NCI-H345 (cell line): ENCODE measurements at places on chromosomes 3 and 15.

- DNase-seq: no peak
Observed at GRCh38 chr3:156617781-156618180, 56.6 kb upstream of the TIPARP start.

- no peak for DNase-seq
Observed at GRCh38 chr3:183924543-183924942, 39.9 kb upstream of the PARL start.

- DNase-seq: no peak
Observed at GRCh38 chr3:126367316-126367805, 10.2 kb upstream of the KLF15 start.

DNA sequence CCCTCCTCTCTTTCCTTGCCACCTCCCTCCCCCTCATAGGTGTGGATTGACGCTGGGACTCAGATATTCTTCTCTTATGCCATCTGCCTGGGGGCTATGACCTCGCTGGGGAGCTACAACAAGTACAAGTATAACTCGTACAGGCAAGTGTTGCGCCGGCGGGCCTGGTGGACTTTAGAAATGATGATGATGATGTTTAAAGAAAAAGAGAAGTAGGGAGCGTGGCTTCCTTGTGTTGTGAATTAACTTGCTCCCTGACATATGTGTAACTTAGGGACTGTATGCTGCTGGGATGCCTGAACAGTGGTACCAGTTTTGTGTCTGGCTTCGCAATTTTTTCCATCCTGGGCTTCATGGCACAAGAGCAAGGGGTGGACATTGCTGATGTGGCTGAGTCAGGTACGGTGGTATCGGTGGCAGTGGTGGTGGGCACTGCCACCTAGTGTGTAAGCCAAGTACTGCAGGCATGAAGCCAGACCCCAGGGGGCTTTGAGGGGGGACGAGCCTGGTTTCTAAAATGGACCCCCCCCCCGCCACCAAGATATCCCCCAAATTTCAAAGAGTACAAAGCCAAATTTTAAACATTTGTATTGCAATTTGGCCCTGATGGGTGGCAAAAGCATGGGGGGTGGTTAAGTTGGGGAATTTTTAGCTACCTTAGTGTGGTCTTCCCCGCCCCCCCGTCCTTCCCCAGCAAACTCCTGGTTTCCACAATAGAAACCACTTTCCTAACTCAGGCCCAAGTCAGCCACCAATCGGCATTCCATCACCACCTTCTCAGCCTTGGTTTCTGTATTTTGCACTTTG is 65.6 kb downstream of the SLC6A6 start:
- DNase-seq: peak; percentile 3

DNA sequence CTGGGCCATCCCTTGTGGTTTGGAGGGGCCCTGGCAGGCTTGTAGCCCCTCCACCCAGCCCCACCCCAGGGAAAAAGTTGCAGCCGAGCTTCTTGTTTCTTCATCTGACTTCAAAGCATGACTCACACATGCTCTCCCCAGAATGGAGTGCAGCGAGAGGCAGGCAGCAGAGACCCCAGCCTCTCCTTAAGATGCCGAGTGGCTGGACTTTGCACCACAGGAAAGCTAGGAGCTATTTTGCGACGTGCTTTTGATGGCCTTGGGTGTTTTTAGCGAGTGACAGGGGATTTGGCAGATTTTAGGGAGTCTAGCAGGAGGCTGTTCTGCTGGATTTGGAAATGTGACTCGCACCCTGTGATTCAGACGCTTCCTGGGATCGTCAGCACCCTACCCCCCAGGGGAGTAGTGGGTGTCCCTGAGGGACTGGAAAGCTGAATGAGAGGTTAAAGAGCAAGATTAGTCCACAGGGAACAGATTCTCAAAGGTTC is 14.2 kb downstream of the BAHD1 start:
- DNase-seq: no peak

DNA sequence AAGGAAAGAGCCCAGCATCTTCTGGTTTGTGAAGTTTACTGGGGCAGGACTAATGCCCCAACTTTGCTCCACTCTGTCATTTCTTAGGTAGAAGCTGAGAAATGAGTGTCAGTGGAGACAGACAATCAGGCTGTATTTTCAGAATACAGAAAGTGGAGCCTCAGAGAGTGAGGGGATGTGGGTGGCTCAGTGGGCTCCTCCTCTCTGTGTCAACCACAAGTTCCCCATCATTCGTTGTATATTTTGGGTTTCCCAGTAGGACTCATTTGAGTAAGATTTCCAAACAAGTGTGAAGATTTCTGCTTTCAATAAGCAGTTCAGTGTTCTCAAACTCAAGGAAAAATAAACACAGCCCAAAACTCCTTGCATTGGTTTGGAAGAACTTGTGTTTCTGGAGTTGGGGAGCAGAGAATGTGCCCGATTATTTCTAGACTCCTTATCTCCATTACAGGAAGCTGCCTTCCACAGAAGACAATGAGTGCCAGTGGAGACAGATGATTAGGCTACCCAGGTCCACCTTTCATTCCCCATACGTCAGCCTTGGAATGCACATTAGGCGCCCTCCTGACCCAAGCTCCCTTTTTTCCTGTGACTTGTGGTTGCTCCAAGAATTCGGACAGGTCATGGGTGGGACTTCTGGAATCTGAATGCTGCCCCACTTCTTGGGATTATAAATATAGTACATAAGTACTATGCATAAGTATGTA is 792.1 kb upstream of the LMCD1 start:
- no peak for DNase-seq

- DNase-seq: no peak
Observed at GRCh38 chr3:99630815-99631214, 7.6 kb upstream of the COL8A1 start.

DNA sequence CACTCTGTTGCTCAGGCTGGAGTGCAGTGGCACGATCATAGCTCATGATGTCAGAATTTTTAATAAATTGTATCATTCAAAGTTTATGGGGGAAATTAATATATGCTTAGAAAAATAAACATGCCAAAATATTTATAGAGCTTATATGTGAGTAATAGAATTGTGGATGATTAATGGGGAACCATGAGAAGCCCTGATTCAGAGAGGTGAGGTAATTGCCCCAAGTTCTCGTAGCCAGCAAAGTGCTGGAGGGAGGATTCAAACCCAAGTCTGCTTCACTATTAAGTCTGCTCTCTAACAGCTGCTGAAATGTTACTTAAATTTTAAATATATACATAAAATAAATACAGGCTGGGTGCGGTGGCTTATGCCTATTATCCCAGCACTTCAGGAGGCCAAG is 26.2 kb upstream of the IGF2BP2 start:
- no peak for DNase-seq

DNA sequence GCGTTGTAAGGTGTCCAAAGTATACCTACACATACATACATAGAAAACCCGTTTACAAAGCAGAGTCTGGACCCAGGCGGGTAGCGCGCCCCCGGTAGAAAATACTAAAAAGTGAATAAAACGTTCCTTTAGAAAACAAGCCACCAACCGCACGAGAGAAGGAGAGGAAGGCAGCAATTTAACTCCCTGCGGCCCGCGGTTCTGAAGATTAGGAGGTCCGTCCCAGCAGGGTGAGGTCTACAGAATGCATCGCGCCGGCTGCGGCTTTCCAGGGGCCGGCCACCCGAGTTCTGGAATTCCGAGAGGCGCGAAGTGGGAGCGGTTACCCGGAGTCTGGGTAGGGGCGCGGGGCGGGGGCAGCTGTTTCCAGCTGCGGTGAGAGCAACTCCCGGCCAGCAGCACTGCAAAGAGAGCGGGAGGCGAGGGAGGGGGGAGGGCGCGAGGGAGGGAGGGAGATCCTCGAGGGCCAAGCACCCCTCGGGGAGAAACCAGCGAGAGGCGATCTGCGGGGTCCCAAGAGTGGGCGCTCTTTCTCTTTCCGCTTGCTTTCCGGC is 318.6 kb downstream of the FGF12 start:
- peak; percentile 61 for DNase-seq

DNA sequence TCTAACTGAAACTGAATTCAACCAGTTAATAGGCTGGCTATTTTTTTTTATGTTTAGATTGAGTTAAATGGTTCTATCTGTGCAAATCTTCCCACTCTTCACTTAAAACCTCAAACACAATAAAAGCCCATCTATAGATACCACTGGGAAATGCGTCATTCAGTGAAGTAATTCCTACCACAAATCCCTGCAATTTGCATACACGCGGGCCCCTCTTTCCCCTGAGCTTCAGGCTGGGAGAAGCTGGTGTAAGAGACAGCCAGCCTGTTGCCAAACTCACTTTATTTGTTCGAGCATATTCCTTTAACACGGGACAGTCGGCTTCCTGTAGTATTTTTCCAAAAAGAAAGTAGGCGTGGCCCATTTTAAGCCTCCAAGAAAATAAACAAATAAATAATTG is 26.0 kb upstream of the MCTP2 start:
- no peak for DNase-seq

DNA sequence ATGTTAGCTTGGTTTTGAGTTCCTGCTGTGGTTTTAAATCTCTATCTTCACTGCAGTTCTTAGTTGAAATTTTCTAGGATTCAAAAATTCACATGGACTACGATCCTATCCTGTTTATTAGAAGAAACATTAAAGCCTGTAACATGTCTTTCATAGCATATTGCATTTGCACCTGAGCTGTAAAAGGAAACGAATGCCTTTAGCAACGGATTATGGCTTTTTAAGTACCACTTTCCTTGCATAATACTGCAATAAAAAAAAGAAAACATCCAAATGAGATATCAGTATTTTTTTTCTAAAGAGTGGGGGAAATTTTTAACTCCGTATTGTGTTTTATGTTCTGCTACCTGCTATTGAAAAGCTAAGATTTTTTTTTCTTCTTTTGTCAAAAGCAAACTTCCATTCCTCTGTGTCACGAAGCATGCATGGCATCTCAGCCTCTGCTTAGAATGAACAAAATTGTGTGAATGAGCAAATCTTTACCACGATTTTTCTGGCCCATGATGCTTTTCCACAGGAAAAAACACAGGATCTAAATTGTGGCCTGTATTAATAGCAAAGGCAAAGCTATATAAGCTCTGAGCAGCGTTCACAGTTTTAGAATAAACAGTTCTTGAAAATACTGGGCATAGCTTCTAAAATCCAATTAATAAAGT is 110.0 kb upstream of the CDIN1 start:
- no peak for DNase-seq

DNA sequence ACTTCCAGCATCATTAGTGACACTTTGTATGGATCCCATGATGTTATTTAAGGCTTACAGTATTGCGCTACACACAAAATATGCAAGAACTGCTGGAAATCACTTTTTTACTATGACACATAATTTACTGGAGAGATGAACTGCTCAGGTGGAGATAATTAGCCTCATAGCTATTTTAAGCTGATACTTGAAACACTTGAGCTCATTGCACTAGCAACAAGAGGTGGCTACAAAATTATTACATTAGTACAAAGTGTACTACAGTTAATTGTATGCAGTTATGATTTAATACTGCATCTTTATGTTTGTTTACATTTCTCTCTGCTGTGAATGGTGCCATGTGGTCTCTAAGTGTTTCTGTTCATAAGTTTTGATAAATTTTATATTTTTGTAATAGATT is 6.5 kb upstream of the LZTFL1 start:
- DNase-seq: no peak

GRCh38 chr3:24348348-24348747 is 146.3 kb downstream of the THRB start:
- no peak for DNase-seq

DNA sequence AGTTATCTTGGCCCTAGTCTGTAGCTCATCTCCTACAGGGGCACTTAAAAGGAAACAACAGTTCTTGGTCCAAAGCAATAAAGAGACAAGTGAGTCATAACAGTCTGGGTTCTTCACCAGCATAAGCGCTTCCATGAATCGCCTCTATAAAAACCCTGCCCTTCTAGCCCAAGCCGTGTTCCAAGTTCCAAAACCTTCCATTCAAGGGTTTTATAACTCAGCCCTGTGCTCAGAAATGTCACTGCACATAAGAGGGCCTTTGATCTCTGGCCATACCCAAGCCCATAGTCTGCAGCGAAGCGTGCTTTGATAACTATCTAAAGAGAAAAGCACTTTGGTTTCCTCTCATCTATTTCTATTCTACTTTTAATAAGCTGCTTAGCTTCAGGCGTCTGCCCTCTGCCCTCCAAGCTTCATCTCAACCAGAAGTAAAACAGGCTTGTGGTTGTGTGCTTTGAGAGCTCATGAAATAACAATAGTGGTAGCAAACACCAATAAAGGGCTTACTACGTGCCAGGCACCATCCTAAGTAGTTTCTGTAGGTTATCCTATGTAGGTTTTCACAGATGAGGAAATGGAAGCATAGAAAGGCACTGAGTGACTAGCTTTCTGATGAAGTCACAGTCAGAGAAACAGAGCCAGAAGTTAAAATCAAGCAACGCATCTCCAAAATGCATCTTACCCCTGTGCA is 64.0 kb upstream of the AKAP13 start:
- DNase-seq: no peak
